EL (cell line): ENCODE measurements at places on chromosomes 6 and 20.

DNA sequence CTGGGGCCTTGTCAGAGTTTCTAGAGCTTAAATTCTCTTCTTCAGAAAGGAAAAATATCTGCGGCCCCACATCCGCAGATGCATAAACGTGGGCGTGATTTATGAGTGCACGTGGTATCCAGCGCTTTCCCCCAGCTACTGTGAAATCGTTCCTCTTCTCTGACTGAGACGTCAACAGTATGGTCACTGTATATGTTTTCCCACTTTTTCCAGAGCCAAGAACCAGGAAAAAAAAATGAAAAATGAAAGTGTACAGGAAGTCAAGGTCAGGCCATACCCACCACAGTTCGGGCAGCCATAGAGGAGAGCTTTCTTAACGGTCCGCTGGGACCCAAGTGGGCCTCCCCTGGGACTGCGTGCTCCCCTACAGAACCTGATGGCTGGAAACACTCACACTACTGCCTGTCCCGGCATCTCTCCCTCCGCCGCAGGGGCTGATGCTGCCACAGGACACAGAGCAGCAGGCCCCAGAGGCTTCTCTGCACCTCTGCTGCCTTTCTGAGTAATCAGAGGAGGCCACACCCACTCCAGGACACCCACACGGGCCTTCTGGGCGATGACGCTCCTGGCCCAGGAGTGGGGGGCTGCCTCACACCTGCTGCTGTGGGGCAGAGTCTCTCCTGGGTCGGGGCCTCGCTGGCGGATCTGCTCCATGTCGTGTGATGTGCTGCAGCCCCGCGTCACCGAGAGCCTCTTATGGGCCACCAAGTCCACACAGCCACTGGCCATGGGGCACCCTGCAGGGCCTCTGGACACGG, 16.4 kb upstream of the STX16 start:
- DNase-seq, result peak; percentile 29

- no peak for DNase-seq
These were observed 4.8 kb downstream of the ZBP1 start for GRCh38 chr20:57615445-57615811.

- no peak for DNase-seq
These were observed 595 bp upstream of the SRF start for GRCh38 chr6:43170417-43170930.

- peak; percentile 30 for DNase-seq
These were observed 78.0 kb downstream of the FGD2 start for GRCh38 chr6:37083243-37084138.

GRCh38 chr6:125985979-125986300, 400 bp upstream of the TRMT11 start:
- no peak for DNase-seq

DNA sequence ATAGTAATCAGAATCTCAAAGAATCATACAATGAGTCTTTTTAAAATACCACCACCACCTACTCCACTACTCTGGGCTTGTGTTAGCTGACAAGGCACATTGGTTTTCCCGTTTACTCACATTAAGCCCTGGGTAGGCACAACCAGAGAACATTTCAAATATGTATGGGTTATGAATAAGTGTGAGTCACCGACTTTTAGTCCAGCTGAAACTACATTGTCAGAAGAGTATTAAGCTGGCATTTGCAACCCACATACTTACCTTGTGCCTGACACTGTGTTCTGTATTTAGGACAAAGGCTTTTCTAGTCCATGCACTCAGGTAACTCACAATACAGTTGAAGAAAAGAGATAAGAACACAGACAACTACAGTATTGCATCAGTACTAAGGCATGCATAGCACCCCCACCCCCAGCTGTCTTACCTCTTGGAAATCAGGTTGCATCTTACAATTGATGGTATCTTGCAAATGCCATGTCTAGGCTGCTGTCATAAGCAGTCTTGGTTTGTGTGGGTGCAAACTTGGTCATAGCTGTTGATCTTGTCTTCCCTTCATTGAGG, 40.3 kb upstream of the AHI1 start:
- peak; percentile 85 for DNase-seq

- peak; percentile 77 for DNase-seq
These were observed 213.6 kb upstream of the DTNBP1 start for GRCh38 chr6:15876406-15876805.

DNA sequence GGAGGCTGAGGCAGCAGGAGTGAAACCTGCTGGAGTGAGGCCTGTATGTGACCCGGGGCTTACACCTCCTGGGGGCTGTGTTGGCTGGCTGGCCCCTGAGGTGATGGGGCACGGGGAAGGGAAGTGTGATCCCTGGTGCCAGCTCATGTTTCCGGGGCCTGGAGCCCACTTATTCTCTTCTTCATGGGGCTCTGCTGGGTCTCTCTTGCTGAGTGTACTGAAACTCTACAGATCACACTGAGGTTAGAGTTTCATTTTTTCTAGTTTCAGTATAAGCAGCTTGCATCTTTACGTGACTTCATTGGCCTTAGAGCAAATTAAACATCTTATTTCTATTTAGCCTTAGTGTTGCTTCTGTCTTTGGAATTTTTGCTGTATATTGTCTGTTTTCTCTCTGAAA, 96.2 kb downstream of the ANKS1A start:
- DNase-seq, result no peak

GRCh38 chr6:140644017-140644416, 1269.6 kb upstream of the CITED2 start:
- no peak for DNase-seq

DNA sequence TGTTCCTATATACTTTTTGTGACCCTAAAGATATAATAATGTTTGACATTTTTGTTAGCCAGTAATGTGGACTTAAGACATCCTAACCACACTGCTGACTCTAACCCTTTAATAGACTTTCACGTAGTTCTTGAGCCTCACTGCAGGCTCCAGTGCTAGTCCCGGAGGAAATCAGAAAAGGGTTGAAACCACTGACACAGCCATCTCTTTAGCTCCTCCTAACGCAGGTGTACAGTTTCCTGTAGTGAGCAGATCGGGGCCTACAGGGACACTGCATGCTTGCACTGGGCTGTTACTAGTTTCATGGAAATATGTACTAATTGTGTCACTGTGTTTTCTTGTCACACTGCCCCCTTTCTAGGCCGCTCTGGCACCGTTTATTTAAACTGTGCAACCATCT, 512 bp upstream of the HDGFL1 start:
- no peak for DNase-seq

DNA sequence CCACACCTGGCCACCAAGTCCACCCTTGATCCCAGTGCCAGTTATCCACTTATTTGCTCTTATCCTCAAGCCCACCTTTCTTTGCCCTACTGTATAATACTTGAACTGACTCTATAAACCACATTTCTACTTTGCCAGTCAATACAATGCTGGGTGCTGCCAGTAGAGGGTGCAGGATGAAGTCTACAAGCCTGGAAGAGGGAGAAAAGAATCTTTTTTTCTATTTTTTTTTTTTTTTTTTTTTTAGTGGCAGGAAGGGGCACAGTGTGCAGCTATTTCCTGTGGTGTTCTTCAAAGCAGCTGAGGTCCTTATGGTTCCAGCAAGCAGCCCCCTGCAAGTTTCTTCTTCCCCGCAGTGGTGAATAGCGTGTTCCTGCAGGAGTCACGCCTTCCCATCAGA, 22.2 kb upstream of the GABRR1 start:
- no peak for DNase-seq

DNA sequence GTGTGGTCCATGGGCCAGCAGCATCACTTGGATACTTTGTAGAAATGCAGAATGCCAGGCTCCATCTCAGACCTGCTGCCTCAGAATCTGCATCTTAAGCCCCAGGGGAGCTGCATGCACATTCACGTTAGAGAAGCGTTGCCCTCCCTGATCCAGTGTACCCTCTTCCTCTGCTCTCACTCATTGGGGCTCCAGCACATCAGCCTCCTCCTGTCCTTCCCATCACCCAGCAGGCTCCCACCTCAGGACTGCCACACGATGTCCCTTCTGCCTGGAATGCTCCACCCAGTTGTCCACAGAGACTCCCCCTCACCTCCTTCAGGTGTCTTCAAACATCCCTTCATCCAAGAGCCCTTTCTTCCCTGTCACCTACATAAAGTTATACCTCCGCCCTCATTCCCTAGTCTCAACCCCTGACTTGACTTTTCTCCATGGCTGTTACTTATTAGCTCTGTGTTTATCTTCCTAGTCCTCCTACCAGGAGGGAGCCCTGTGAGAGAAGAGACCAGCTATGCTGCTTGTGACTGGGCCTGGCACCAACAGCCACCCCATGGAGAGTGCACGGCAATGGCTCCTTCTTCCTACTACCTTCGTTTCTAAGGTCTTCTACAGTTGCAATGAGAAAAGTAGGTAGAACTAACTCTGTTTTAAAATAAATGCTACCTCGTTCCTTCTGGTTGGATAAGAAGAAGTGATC, 3.3 kb upstream of the ACSS1 start:
- no peak for DNase-seq

DNA sequence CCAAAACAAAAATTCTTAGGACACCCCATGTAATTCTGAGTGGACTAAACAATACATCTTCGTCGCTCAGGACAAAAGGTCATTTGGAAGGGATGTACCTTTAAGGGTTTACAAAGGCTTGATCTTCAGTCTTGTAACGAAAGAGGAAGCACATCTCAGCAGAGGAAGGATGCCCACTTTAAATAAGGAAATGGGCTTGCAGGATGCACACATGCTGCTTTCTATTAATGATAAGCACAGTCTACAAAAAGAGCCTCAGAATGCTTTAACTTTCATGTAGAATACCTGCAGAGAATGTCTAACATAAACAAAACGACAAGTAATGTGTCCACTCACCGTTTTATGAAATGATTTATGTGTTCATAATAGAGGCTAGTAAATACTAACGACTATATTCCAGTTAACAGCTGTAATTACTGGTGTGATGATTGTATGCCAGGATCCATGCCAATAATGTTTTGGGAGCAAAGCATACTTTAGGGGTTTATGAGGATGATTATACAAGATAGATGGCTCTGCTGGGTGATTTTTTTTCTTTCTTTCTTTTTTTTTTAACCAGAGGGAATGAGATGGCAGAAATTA, 216.9 kb downstream of the GMDS start:
- peak; percentile 6 for DNase-seq

DNA sequence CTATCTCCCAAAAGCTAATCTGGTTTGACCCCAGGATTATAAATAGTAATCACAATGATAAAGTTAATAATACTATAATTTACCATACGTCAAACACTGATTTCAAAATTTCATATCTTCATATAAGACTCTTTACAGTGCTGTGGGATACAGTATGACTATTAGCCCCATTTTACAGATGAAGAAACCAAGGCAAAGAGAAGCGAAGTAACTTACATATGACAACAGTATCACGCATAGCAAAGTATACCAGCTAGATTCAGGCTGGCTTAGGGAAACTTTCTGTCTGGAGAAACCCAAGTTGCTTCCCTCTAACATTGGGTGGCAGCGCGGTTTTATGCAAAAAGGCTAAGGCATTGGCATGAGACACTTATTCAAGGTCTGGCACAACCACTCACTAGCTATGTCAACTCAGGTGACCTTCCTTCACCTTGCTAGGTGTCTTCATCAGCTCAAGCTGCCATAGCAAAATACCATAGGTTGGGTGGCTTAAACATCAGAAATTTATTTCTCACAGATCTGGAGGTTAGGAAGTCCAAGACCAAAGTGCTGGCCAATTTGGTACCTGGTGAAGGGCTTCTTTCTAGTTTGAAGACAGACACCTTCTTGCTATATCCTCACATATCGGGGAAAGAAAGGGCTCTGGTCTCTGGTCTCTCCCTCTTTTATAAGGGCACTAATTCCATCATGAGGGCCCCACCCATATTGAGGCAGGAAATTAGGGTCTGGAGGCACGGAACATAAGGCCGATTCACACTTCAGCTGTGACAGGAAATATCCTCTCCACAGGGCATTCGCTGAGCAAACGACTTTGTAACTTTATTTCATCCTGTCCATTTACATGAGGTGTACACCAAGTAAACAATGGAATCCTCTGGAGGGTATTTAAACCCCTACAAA, 22.4 kb upstream of the UTRN start:
- DNase-seq, result no peak

- DNase-seq, result peak; percentile 12
These were observed 29.5 kb upstream of the SALL4 start for GRCh38 chr20:51831866-51832265.

DNA sequence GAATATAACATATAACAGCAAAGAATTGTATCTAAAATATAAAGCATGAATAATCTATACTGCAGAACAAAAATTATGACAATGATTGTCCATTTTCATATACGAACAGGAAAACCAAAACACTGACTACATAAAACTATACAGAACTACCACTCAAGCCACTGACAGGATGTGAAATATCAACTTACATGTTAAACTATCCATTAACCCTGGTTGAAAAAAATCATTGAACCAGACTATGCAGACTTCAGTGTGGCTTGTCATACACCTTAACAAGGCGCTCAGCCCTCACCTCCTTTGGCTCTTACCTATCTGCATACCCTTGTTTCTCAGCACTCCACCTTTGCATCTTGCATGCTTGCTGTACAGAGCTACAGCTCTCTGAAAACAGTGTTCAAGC, 34.9 kb downstream of the ASCC3 start:
- no peak for DNase-seq

DNA sequence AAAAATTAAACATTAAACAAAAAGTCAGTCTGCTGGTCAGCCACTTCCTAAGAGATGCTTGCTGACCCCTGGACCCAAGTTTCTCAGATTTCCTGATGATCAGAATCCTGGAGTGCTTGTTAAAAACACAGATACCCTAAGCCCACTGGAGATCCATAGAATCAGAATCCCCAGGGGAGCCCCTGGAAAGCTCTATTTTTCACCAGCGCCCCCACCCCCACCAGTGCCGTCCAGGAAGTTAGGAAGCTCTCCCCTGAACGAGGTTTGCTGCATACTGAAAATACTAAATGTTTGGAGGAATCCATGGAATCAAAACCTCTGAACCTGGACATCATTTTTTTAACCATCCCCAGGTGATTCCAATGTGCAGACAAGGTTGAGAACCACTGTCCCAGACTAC, 69.2 kb downstream of the BFSP1 start:
- DNase-seq, result no peak

DNA sequence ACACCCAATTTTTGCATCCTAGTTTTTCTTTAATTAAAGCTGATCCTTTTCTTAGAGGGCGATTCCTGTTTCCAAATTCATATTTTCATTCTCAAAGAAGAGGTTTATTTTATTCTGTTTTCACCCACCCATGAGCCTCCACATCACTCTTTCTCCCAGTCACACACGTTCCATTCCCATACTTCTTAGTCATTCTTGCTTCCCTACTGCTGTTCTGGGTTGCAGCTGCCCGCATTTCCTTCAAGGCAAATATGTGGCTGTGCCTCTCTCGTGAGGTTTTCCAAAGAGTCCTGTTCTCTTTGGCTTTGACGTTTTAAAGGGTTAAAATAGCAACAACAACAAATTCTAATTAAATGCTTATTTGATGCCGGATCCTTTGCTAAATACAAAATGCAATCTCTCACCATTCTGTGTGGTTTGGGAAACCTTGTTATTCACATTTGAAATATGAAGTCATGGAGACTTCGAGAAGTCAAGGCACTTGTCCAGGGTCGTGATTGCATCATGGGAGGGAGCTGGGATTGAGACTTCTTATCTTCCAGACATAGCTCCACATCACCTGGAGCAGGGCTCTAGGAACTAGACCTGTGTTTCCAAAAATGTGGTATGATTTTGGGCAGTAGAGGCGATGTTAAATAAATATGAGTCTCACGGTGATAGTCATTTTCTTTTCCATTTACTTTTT, 126.6 kb downstream of the DOK5 start:
- no peak for DNase-seq
